ENCODE measurements at places on chromosomes 1 and 21.

- no peak for DNase-seq
Observed at GRCh38 chr1:21639594-21640041, 29.5 kb downstream of the RAP1GAP start.

DNA sequence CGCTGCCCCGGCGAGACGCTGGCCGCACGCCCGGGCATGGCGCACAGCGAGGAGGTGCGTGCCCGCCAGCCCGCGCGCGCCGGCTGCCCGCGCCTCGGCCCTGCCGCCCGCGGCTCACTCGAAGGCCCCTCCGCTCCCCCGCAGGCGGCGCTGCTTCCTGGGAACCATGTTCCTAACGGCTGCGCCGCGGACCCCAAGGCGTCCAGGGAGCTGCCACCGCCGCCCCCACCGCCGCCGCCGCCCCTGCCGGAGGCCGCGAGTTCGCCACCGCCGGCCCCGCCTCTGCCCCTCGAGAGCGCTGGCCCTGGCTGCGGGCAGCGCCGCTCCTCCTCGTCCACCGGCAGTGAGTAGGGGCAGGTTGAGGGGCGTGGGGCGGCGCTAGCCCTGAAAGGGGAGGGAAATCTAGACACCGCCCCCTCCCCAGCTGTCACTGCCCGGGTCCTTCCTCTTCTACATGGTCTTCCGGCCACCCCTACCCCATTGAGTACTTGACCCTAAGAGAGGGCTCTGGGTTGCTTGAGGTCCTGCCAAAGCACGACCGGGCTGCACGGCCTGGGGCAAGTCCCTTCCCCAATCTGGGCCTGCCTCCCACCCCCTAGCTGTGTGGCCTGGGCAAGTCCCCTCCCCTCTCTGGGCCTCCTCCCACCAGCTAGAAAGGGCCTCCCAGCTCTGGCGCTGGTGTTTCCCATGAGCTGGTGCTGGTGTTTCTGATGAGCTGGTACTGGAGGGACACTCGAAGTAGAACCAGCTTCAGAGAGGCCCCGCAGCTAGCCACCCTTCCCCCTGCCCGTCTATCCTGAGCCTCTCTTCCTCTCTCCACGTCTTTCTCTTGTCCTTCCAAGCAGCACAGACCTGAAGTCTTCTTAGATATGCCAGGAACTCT, 17.0 kb downstream of the TNFRSF25 start:
- DNase-seq, result no peak

DNA sequence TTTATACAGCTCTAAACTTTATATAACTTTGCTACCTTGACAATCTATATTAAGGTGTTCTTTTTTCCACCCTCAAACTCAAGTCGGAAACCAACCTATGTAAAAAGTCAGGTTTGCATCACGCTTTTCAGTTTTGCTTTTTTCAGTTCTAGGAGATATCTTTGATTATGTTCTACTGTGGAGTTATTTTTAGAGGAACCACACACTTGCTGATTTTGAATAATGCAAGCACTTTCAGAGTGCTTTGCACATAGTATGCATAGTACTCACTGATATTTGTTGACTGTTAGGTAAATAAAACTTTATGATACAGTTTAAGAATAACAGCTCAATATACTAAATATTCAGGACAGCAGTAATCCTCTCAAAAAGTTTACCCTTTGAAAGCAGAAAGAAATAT, 564.2 kb upstream of the ZRANB2 start:
- DNase-seq, result no peak

DNA sequence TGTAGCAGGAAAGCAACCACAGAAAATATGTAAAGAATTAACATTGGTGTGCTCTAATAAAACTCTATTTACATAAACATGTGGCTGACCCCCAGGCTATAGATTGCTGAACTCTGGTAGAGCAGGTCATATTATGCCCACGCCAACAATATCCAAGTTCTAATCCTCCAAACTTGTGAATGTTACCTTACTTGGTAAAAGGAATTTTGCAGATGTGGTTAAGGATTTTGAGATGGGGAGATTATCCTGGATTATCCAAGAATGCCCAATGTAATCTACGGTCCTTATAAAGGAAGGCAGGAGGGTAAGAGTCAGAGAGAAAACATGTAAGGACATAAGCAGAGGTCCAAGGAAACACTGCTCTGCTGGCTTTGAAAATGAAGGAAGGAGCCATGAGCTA, 201.0 kb downstream of the USH2A start:
- peak; percentile 51 for DNase-seq

GRCh38 chr1:197304638-197305200, 36.7 kb downstream of the CRB1 start:
- DNase-seq, result peak; percentile 12

DNA sequence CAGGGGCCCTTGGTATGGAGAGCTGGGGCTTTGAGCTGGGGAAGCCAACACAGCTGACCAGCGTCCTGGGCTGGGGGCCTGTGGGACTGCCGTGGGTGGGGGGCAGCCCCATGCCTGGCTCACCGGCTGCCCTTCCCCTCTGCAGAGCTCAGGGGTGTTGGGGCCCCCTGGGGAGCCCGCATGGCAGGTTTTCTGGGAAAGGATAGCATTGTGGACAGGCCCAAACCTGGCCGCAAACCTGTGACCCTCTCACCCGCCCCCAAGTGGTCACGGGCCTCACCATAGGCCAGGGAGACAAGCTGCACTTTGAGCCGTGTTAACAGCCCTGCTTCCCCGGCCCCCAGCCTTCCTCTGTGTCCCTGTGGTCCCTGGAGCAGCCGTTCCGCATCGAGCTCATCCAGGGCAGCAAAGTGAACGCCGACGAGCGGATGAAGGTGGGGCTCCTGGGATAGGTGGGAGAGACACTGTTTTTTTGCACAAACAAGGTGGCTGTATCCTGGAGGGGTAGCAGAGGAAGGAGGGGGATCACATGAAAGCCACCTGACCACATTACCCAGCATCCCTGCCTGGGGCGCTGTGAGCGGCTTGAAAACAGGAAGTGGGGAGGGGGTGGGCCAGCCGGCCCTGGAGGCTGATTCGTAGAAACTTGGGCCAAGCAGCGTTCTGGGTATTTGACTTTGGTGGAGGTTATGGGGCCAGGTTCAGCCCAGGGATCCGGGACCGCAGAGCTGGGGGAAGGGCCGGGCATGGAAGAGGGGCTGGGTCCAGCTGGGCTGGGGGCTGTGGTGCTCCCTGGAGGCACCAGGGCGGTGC, 65.9 kb downstream of the PIK3CD start:
- DNase-seq, result no peak

GRCh38 chr1:31013187-31013864, 52.2 kb downstream of the PUM1 start:
- no peak for DNase-seq
